ENCODE measurements at places on chromosomes 1 and 21. TPM values are rescaled to one million over a fixed set of nuclear protein-coding genes. Genes with fewer than 3 reads are reported as not detected.

The LAD1 gene
- 17.8 TPM for total RNA-seq

GRCh38 chr1:110875216-110875731 is 2.3 kb downstream of the CD53 start:
- H3K4me3 ChIP-seq: no peak overlapping the region
- DNase-seq: peak; percentile 2
- no peaks in the 10 kb centered on the region for H3K36me3 ChIP-seq
- no peaks in the 10 kb centered on the region for H3K4me1 ChIP-seq

DNA sequence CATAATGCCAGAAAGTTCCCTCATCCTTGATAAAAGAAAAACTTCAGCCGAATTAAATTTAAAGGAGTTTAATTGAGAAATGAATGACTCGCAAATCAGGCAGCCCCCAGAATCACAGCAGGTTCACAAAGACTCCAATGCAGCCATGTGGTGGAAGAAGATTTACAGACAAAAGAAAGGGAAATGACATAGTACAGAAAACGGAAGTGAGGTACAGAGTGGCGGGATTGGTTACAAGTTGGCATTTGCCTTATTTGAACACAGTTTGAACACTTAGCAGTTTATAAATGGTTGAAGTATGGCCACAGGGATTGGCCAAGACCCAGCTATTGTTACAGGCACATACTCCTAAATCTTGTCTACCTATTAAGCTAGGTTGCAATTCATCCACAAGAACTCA is 46.6 kb downstream of the HIVEP3 start:
- no peaks in the 10 kb centered on the region for H3K36me3 ChIP-seq
- no peaks in the 10 kb centered on the region for H3K27me3 ChIP-seq
- no peak overlapping the region for H3K4me3 ChIP-seq

The C1orf185 gene
- total RNA-seq: not detected

DNA sequence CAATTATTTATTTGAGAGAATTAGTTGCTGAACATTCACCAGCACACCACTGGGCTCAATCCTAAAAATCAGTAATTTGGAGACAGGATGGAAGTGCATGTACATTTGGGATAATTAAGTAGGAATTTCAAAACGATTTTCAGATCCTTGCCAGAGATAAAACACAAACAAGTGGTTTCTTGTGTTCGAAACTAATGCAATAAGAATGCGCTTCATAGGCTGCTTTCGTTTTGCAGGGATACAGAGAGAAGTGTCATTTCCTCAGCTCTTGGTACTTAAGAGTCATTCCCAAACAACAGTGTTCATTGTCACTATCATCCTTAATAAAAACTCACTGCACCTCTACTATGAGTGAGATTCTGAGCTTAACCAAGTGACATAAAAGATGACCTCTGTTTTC is 20.6 kb upstream of the USP24 start:
- H3K4me1 ChIP-seq: no peaks in the 10 kb centered on the region
- no peak overlapping the region for H3K4me3 ChIP-seq
- no peaks in the 10 kb centered on the region for H3K36me3 ChIP-seq
- H3K27me3 ChIP-seq: no peaks in the 10 kb centered on the region
- DNase-seq: peak; percentile 40

- DNase-seq: no peak
- H3K27me3 ChIP-seq: no peaks in the 10 kb centered on the region
- no peaks in the 10 kb centered on the region for H3K36me3 ChIP-seq
- peak overlapping the region; percentile 53 for H3K27ac ChIP-seq
- no peaks in the 10 kb centered on the region for H3K4me1 ChIP-seq
Observed at GRCh38 chr1:216614011-216614934, 109.0 kb downstream of the ESRRG start.

GRCh38 chr21:31248598-31248997 is 95.5 kb downstream of the TIAM1 start:
- H3K4me3 ChIP-seq: no peak overlapping the region
- H3K36me3 ChIP-seq: peaks cover 23% of the 10 kb centered on the region
- DNase-seq: no peak
- H3K27me3 ChIP-seq: no peaks in the 10 kb centered on the region
- H3K27ac ChIP-seq: no peak overlapping the region

- no peak for DNase-seq
- no peaks in the 10 kb centered on the region for H3K36me3 ChIP-seq
- no peak overlapping the region for H3K4me3 ChIP-seq
- no peaks in the 10 kb centered on the region for H3K27me3 ChIP-seq
Observed at GRCh38 chr1:40662151-40662550, 3.3 kb downstream of the RIMS3 start.

The ADAM30 gene
- not detected for total RNA-seq

- H3K4me3 ChIP-seq: no peak overlapping the region
- DNase-seq: no peak
- H3K36me3 ChIP-seq: no peaks in the 10 kb centered on the region
- H3K4me1 ChIP-seq: peaks cover 2% of the 10 kb centered on the region
- H3K27me3 ChIP-seq: no peaks in the 10 kb centered on the region
Observed at GRCh38 chr21:35982717-35983116, 77.6 kb downstream of the SETD4 start.

GRCh38 chr1:214451596-214451995 is 99.8 kb downstream of the PTPN14 start:
- H3K4me3 ChIP-seq: no peak overlapping the region
- no peak for DNase-seq
- no peaks in the 10 kb centered on the region for H3K27me3 ChIP-seq
- peaks cover 12% of the 10 kb centered on the region for H3K4me1 ChIP-seq
- H3K27ac ChIP-seq: no peak overlapping the region

The SVBP gene
- total RNA-seq: 31.7 TPM

GRCh38 chr1:94383966-94384408 is 34.2 kb upstream of the ABCD3 start:
- H3K4me1 ChIP-seq: peaks cover 14% of the 10 kb centered on the region
- H3K36me3 ChIP-seq: no peaks in the 10 kb centered on the region
- H3K4me3 ChIP-seq: no peak overlapping the region
- no peak overlapping the region for H3K27ac ChIP-seq

The KLHDC9 gene
- total RNA-seq: 13.0 TPM

The CR2 gene
- total RNA-seq: 0.34 TPM

- no peaks in the 10 kb centered on the region for H3K4me1 ChIP-seq
- H3K27me3 ChIP-seq: no peaks in the 10 kb centered on the region
- H3K27ac ChIP-seq: no peak overlapping the region
- H3K36me3 ChIP-seq: no peaks in the 10 kb centered on the region
- no peak overlapping the region for H3K4me3 ChIP-seq
Observed at GRCh38 chr1:117698398-117699160, 92.7 kb downstream of the TENT5C start.

DNA sequence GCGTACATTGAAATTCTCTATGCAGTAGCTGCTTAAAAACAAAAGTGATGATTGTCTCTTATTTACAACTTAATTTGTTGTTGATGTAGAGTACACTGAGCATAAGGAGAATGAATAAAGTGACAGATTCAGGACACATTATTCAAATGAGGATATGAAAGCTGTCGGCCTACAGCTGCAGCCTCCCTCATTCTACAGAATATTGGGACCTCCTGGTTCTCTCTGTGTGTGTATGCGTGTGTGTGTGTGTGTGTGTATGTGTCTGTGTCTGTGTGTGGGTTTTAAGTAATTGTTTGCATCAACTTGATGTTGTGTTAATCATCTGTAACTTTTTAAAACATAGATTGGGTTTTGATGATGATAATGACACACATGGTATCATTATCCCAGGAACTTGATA is 17.9 kb downstream of the PROX1 start:
- H3K4me1 ChIP-seq: peaks cover 3% of the 10 kb centered on the region
- no peak overlapping the region for H3K4me3 ChIP-seq
- no peak for DNase-seq
- H3K27me3 ChIP-seq: no peaks in the 10 kb centered on the region
- H3K27ac ChIP-seq: no peak overlapping the region

DNA sequence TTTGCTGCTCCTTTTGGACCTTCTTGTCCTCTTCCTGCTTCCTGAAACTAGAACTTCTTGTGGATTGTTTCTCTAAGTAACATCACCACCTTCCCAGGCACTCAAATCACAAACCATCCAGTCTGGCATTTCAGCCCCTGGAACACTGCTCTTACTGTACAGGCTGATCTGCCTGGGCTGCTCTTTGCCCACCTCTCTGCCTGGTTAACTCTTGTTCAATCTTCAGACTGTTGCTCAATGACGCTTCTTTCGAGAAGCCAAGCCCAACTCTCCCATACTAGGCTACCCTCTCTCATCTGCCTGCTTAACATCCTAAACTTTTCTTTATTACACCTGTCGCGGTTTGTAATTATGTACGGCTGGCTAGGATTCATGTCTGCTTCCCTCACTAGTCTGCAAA is 657 bp downstream of the DIO1 start:
- DNase-seq: no peak
- peaks cover 12% of the 10 kb centered on the region for H3K4me1 ChIP-seq
- no peaks in the 10 kb centered on the region for H3K36me3 ChIP-seq
- H3K4me3 ChIP-seq: no peak overlapping the region
- no peak overlapping the region for H3K27ac ChIP-seq
- no peaks in the 10 kb centered on the region for H3K27me3 ChIP-seq

The MRAP gene
- total RNA-seq: not detected

- no peaks in the 10 kb centered on the region for H3K4me1 ChIP-seq
- no peak for DNase-seq
- H3K36me3 ChIP-seq: no peaks in the 10 kb centered on the region
- H3K27ac ChIP-seq: no peak overlapping the region
- H3K4me3 ChIP-seq: no peak overlapping the region
- H3K27me3 ChIP-seq: no peaks in the 10 kb centered on the region
Observed at GRCh38 chr1:33606272-33606671, 133.8 kb downstream of the ZSCAN20 start.

GRCh38 chr1:232249861-232250777 is 379.8 kb downstream of the SIPA1L2 start:
- no peak for DNase-seq
- H3K4me3 ChIP-seq: no peak overlapping the region
- H3K27ac ChIP-seq: no peak overlapping the region
- H3K27me3 ChIP-seq: no peaks in the 10 kb centered on the region
- H3K4me1 ChIP-seq: peaks cover 6% of the 10 kb centered on the region
- no peaks in the 10 kb centered on the region for H3K36me3 ChIP-seq

The TMCC2 gene
- total RNA-seq: 27.0 TPM

DNA sequence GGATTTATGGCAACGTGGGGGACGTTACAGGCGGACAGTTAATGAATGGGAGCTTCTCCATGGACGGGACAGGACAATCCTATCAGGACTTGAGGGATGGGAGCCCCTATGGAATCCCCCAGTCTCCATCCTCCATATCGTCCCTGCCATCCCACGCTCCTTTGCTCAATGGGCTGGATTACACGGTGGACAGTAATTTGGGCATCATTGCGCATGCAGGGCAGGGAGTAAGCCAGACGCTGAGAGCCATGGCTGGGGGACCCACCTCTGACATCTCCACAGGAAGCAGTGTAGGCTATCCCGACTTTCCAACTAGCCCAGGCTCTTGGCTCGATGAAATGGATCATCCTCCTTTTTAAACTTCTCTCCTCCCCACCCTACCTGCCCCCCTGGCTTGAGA is 44.2 kb downstream of the LHX4 start:
- H3K36me3 ChIP-seq: no peaks in the 10 kb centered on the region
- peaks cover 11% of the 10 kb centered on the region for H3K4me1 ChIP-seq
- no peak for DNase-seq
- H3K4me3 ChIP-seq: no peak overlapping the region
- H3K27me3 ChIP-seq: no peaks in the 10 kb centered on the region

- H3K4me3 ChIP-seq: no peak overlapping the region
- no peak overlapping the region for H3K27ac ChIP-seq
- H3K4me1 ChIP-seq: peaks cover 2% of the 10 kb centered on the region
- no peak for DNase-seq
Observed at GRCh38 chr1:36696261-36696940, 213.7 kb upstream of the CSF3R start.

- peak overlapping the region; percentile 49 for H3K4me3 ChIP-seq
- H3K36me3 ChIP-seq: no peaks in the 10 kb centered on the region
- peak; percentile 18 for DNase-seq
- peak overlapping the region; percentile 74 for H3K27ac ChIP-seq
- H3K4me1 ChIP-seq: peaks cover 4% of the 10 kb centered on the region
Observed at GRCh38 chr1:15525050-15526020, 1.3 kb upstream of the DNAJC16 start.

- H3K36me3 ChIP-seq: no peaks in the 10 kb centered on the region
- peak; percentile 33 for DNase-seq
- peak overlapping the region; percentile 90 for H3K27ac ChIP-seq
Observed at GRCh38 chr1:112359961-112360767, 35.9 kb upstream of the CTTNBP2NL start.

DNA sequence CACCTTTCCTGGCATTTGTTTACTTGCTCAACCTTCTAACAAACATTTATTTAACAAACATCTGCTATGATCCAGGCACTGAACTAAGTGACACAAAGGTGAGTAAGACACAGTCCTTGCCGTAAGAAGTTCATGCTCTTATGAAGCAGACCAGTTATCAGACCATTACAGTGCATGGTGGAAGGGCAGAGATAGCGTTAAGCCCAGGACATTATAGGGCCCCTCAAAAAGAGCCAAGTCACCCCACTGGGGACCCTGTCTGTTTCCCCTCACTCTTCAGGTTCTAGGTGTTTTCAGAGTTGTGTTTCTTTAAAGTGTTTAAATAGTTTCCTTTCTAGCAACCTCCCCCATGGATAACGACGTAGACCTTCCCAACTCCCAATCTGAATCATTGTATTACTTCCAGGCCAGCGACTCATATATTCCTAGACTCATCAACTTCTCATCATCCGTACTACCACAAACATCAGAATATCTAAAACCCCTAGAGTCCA is 39.3 kb downstream of the TCP10L start:
- no peaks in the 10 kb centered on the region for H3K36me3 ChIP-seq
- no peaks in the 10 kb centered on the region for H3K4me1 ChIP-seq
- no peaks in the 10 kb centered on the region for H3K27me3 ChIP-seq
- DNase-seq: no peak

DNA sequence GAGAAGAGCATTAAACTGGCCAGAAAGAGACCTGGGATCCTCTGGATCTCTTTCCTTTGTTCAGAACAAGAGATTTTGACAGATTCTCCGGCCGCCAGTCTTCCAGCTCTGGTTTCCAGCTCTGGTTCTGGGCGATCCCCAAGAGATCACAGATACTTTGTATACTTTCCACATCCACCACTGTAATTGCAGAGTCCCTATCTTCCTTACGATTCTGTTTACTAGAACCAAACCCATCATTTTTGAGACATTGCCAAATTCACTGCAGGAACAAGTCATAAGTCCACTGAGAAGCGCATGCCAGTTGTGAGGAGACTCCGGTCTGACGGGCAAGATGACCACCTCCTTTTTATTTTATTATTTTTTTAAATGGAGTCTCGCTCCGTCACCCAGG is 505.2 kb downstream of the SMYD3 start:
- H3K4me3 ChIP-seq: no peak overlapping the region
- H3K27ac ChIP-seq: no peak overlapping the region
- H3K36me3 ChIP-seq: no peaks in the 10 kb centered on the region
- peak; percentile 70 for DNase-seq
- no peaks in the 10 kb centered on the region for H3K4me1 ChIP-seq
- H3K27me3 ChIP-seq: no peaks in the 10 kb centered on the region

The PRDM16 gene
- total RNA-seq: 21.3 TPM

GRCh38 chr1:239394107-239394506 is 7.7 kb downstream of the CHRM3 start:
- H3K4me3 ChIP-seq: no peak overlapping the region
- peaks cover 4% of the 10 kb centered on the region for H3K4me1 ChIP-seq
- H3K27ac ChIP-seq: no peak overlapping the region
- no peak for DNase-seq
- no peaks in the 10 kb centered on the region for H3K36me3 ChIP-seq
- H3K27me3 ChIP-seq: peaks cover 27% of the 10 kb centered on the region

- peak; percentile 65 for DNase-seq
- H3K36me3 ChIP-seq: no peaks in the 10 kb centered on the region
- no peak overlapping the region for H3K27ac ChIP-seq
- H3K4me1 ChIP-seq: peaks cover 32% of the 10 kb centered on the region
- no peak overlapping the region for H3K4me3 ChIP-seq
Observed at GRCh38 chr1:21618561-21619374, 50.4 kb downstream of the RAP1GAP start.

All from lung (tissue), 17 donors.